ENCODE measurements at places on chromosomes 13 and 19. TPM values are rescaled to one million over a fixed set of nuclear protein-coding genes. Genes with fewer than 3 reads are reported as not detected.

DNA sequence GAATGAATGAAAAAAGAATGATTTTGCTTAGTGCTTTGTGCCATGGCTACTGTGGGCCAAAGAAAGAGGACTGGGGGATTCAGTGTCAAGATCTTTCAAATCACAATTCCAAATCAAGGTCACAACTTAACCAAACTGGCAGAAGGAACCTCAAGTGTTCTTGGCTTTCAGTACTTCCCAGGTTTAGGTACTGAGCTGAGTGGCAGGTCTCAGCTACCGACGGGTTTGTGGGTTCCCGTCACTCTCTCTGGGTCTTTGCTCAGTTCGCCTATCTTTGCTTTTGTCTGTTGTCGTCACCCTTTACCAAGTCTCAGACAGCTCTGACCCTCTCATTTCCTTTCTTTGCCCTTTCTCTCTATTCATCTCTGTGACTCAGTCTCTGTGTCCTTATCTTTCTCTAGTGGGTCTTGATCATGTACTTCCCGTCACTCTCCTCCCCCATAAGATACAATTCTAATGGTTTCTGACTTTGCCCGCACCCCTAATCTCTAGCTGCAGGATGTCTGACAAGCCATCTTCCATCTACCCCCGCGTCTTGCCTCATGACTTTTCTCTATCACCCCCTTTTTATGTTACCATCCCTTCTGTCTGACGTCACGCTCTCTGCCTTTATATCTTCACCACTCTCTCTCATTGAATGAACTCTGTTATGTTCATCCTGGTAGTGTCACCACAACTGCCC is 33.3 kb upstream of the LRRC4B start:
- DNase-seq = no peak

GRCh38 chr13:61728471-61728870 is 312.8 kb upstream of the PCDH20 start:
- no peak for DNase-seq

PLA2G4C gene
- total RNA-seq = 17.7 TPM

COL4A1 gene
- 71.3 TPM for total RNA-seq

GRCh38 chr13:74931698-74932433 is 550.1 kb downstream of the TBC1D4 start:
- no peak for DNase-seq

CYP2A6 gene
- total RNA-seq = not detected

Data from thyroid gland (tissue), 4 donors.